ENCODE measurements at places on chromosomes 1 and 21.

GRCh38 chr1:21182181-21182731 is 5.6 kb upstream of the EIF4G3 start:
- no peak for DNase-seq

DNA sequence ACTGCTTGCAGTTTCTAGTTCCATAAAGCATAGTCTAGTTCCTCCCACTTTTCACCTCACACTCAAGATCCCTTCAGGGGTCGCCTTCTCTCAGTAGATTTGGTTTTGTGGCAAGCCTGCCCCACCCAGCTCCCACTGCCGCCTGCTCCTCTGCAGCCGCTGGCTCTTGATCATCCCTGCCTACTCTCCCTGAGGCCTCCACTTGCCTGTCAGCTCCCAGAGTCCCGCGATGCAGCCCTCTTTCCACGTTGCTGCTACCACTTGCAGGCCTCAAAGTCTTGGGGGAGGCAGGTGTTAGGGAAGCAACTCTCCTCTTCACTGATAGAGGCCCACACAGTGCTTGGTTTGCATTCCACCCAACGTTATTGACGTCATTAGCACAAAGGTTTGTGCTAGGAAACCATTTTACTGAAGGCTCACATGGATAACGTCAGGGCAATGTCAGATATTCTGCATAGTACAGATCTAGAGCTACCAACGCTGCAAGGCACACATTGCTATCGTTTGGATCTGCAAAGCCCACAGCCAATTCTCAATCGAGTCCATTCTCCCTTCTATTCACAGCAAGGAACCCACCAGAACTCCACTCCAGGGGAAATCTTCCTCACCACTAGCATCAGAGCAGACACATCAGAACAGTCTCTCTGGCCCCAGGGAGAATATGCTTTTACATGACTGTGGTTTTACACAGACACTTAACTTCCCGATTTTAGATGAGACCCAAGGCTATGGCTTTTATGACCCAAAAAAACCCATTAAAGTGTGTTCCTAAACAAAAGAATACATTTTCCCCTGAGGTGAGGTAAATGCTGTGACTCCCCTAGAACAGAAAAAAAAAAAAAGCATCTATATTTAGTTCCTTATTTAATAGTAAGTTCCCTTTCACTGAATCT is 519.5 kb upstream of the CAMK1G start:
- DNase-seq: no peak

- DNase-seq: no peak
Observed at GRCh38 chr1:37945743-37946702, 830 bp downstream of the INPP5B start.

GRCh38 chr21:25788677-25789076 is 53.9 kb downstream of the GABPA start:
- DNase-seq: no peak

DNA sequence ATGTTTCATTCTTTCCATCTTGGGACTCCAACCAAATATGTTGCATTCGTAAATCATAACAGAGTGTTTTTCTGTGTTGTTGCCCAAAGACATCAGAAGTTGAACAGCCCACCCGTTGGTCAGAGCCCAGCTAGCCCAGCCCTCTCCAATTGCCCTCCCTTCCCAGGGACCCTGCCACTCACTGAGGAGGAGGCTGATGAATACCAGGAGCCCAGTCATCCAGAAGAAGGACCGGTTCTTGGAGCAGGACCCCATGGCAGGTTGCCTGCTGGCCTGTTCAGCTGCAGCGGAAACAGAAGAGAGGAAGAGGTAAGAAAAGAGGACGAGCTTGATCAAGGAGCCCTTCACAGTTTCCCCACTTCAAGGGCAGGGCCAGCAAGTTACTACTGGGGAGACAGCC is 172.2 kb upstream of the ETV3 start:
- DNase-seq: no peak

DNA sequence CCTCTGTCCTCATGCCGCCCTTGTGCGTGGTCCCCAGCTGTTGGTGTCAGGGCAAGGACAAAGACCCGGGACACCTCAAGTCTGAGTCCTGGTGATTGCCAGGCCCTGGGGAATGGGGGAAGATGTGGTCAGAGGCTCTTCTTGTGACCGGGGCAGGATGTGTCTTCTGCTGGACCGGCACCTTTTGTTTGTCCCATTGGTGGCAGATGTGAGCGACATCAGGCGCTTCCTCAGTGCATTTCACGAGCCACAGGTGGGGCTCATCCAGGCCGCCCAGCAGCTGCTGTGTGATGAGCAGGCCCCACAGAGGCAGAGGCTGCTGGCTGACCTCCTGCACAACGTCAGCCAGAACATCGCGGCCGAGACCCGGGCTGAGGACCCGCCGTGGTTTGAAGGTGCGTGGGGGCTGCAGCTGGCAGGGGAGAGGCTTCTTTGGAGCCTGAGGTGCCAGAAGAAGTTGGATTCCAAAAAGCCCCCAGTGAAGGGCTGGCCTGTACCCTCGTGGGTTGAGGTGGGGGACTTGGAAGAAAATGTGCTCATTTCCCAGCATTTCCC is 8.4 kb downstream of the DFFB start:
- no peak for DNase-seq

DNA sequence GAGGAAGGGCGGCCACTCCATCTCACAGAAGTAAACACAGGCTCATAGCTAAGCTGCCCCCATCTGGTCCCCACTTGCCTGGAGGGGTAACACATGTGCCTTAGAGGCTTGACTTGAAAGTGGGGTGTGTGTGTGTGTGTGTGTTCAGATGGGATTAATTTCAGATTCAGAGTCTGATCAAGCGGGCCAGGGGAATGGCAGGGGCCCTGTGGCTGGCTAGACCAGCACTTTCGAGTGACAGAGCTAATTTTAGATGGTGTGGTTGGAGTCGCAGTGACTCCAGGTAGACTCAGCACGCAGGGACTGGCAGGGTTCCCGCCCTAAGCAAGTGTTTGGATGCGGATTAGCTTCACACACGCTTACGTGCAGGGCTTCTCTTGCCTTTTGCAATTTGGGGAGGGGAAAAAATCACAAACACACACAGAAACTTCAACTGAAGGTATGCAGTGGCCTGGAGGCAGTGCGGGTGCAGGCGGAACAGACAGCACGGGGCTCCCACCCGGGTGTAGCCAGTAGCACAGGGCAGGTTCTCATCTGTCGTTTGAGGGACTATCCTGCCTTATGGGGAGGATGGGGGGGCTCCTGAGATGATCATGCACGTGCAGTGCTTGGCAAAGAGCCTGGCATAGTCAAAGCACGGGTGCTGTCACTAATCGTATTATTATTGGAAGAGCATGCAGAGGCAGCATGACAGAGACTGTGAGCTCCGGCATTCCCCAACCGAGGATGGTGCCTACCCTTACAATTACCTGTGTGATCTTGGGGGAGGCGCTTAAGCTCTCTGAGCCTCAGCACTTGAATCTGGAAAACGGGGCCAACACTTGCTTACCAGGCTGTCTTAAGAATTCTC is 1.3 kb downstream of the EDN2 start:
- no peak for DNase-seq

GRCh38 chr1:93223023-93223675 is 42.6 kb downstream of the CCDC18 start:
- DNase-seq: no peak

GRCh38 chr1:15056515-15057285 is 96.8 kb upstream of the TMEM51 start:
- DNase-seq: no peak

DNA sequence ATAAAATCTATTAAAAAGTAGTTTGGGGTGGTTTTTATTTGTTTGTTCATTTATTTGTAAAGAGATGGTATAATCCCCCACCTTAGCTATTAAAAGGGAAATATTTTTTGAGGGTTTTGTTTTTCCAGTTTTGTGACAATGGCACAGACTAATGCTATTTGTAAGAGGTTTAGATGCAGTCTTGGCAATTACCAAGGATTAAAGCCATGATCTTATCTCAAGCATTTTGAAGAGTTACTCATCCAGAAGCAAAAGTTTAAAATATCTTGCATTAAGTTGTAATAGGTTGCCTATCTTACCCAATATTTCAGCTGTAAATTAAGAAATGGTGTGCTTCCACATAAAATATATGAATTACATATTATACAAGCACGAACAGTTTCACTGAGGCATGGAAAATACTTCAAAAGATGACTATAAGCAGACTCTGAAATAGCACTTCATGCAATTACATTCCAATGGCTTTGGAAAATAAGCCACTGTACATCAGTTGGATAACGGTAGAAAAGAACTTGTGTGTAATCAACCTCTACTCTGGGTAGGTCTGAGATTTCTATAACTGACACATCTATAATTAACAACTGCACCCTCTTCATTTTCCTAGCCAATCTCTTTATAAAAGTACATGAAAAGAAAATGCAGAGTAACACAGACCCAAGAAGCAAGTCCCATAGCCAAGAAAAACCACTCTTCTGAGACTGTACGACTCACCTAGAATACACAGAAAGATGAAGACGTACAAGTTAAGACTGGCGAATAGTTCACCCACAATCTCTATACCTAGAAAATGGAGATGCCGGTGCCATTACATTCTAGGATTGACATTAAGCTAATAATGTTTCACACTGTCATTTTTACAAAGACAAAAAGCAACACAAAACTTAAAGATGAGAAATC is 95.2 kb downstream of the PTPN14 start:
- DNase-seq: no peak

- no peak for DNase-seq
Observed at GRCh38 chr1:18942340-18942739, 14.1 kb downstream of the IFFO2 start.

GRCh38 chr1:218030846-218031245 is 254.2 kb upstream of the RRP15 start:
- no peak for DNase-seq

DNA sequence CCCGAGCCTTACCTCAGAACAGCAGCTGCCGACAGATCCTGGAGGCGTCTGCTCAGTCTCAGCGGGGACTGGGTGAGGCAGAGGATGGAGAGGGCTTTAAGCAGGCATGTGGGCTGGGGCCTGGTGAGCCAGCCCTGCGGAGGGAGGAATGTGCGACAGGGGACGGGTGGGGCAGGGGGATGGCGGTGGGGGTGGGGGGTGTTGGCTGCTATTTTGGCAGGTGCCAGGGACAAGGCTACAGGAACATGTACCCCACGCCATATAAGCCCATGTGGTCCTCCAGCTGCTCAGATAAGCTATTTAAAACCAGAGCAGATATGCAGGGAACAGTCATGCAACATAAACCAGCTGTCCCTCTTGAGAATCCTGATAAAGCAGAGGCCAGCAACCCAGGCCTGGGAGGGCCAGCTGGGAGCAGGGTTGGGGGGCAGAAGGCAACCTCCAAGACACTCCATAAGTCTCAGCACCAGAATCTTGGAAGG is at the start of gene TNNT2:
Gene TNNT2 (minus strand): TSS at position 70 of the 482 bp plus-strand sequence. CDS start 4,426 bp downstream, outside the sequence.
- DNase-seq: no peak

GRCh38 chr1:50261951-50262350 is 153.2 kb downstream of the ELAVL4 start:
- DNase-seq: no peak

GRCh38 chr1:15523104-15524020 is 653 bp downstream of the CASP9 start:
- no peak for DNase-seq

DNA sequence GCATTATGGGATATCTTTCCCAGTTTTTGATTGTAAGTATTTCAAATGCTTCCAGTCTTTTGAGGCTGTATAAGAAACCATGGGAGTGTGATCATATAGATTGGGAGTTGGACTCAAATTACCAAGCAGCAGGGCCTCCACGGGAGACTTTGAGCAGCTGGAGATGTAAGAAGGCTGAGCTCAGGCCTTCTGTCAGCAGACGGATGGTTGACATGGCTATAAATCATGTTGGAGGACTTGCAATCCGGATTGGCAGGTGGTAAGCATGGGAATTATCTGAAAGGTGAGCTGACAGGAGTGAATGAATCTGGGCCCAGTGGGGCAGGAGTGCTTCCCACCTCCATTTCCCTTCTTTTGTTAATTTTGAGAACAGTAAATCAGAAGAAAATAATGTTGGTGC is 83.2 kb upstream of the PPM1J start:
- no peak for DNase-seq

- DNase-seq: no peak
Observed at GRCh38 chr1:229087339-229087738, 183.6 kb upstream of the RAB4A start.
